ENCODE measurements at places on chromosomes 3 and 15.
A peak's percentile ranks its signal among the peaks of the same experiment; 100 is the strongest.

- no peak for DNase-seq
These were observed 29.9 kb upstream of the NOX5 start for GRCh38 chr15:68984586-68984985.

GRCh38 chr15:71249986-71250385 lies 134.7 kb downstream of the THSD4 start:
- no peak for DNase-seq

- DNase-seq: no peak
These were observed 45.8 kb downstream of the CDC25A start for GRCh38 chr3:48142316-48142870.

GRCh38 chr3:172595664-172596393 lies 72.6 kb upstream of the TNFSF10 start:
- DNase-seq: peak; percentile 78

DNA sequence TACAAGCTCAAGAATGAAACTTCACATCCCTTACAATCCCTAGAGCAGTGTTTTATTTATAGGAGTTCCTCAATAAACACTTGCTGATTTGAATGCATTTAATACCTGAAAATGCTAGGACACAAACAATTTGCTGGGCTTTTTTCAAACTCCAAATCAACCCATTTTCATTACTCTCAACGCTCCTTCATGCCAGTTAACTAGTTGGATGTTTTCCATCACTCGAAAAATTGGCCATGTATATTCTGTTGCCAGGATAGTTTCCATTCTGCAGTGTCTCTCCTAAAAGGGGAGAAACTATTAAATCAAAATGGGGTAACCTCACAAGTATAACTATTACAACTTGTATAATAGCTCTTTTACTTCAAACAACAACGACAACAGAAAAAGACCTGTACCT lies 1.2 kb downstream of the GBE1 start:
- DNase-seq: peak; percentile 10

- DNase-seq: no peak
These were observed 381.8 kb upstream of the EPHA3 start for GRCh38 chr3:88725440-88726165.

DNA sequence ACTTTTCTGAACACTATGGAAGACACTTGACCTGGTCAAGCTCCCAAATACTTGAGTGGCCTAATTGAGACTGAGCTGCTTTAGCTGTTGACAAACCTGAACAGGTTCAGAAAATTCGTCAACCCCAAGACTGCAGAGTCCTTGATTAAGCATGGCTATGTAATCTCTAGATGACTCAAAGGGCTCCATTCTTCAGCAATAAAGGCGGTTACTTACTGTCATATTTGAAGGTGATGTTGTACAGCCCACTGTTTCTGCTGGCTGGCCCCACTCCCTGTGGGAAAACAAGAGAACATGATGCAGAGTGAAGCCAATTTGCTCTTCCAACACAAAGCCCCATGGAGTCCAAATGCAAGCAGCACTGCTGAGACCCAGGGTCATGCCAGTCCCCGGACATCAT lies 45.1 kb downstream of the IL17RD start:
- DNase-seq: no peak

- peak; percentile 48 for DNase-seq
These were observed 215.6 kb upstream of the UMPS start for GRCh38 chr3:124514683-124515082.

GRCh38 chr15:70280781-70281180 lies 183.1 kb upstream of the TLE3 start:
- no peak for DNase-seq

DNA sequence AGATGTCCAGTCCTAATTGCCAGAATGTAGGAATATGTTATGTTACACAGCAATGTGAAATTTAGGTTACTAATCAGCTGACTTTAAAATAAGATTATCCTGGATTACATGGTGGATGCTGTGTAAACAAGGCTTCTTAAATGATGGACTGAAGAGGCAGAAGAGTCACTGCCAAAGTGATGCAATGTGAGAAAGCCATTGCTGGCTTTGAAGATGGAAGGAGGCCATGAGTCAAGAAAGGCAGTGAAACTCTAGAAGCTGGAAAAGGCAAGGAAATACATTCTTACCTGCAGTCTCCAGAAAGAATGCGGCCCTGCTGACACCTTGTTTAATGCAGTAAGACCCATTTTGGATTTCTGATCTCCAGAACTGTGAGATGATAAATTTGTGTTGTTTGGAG lies 179.1 kb upstream of the ZPLD1 start:
- DNase-seq: no peak

DNA sequence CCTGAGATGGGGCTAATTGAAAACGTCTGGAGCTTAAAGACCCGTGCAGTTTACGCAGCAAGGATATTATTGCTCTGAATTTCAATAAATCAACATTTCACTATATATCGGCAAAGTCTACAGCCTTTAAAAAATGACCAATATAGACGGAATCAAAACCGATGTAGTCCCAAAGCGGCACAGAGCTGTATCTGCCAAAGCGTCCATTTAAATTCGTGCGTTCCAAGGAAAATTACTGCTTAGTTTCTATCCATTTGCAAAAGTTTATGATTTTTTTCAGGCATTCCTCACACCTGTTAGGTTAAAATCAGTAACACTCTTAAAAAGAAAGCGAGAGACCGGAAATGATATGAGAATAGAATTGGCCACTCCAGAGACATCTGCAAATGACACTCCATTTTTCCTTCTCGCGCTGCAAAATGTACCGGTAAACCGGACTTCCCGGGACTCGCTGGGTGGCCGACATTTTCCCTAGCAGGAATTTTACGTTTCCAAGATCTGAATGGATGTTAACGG lies 777 bp upstream of the EIF4A2 start:
- DNase-seq: peak; percentile 54

GRCh38 chr3:113094337-113095221 lies 103.8 kb downstream of the GTPBP8 start:
- DNase-seq: no peak

GRCh38 chr3:185087419-185087818 lies 65.4 kb downstream of the C3orf70 start:
- no peak for DNase-seq

DNA sequence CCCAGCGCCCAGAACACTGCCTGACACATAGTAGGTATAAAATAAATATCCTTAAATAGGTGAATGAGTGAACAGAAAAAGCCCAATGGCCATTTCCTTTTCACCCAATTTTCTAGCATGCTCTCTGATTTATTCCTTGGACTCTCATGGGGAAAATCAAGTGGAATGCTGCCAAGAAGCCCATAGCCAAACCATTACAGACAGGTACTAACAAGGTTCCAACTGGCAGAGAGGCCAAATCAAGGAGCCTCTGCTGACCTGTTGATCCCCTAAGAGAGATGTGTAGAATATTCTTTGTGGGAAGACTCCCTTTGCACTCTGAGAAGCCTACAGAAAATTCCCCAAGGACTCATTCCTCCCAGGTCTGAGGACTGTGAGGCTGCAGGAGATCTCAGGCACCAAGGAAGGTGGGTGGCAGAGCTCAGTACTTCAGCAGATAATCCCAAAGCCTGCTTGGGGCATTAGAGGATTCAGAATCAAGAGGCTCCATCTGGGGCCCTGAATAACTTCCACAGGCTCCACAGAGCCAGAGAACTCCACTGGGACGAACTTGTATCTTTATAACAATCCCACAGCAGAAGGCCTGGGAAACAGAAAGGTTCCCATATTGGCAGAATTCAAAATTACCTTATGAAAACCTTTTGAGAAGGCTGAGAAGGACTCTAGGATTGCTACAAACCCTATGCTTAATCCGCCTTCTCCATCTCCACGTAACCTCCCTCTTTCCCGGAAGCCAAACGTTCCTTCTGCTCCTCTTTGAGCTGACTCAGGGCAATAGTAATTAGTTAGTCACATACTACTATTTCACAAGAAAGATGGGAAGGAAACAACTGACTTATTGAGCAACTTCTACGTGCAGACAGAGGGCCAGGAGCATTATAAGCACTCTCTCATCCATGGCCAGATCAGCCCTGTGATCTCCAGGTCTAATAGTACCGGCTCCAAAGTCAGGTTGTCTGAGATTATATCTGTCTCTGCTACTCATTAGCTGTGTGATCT lies 34.5 kb downstream of the PRICKLE2 start:
- DNase-seq: no peak

- DNase-seq: no peak
These were observed 684.6 kb upstream of the NR2F2 start for GRCh38 chr15:95645791-95646338.

GRCh38 chr15:70561885-70562284 lies 201.5 kb downstream of the UACA start:
- DNase-seq: no peak

GRCh38 chr3:166721466-166721865 lies 658.6 kb downstream of the ZBBX start:
- DNase-seq: no peak

DNA sequence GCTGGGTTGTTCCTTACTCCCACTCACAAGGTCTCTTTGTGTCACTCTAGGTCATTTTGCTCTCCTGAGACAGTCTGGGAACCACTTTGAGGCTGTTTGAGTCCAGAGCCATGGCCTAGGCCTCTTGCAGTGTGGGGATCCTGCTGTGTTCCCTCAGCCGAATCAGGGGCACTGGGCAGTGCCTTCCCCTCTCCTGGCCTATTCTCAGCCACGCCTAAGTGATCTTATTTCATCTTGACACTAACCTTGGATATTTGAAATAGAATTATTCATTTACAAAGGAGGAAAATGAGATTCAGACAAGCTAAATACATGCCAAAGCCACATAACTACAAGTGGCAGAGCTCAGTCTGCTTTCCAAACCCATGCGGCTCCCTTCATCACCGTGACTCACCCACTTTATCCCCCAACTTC lies 557.2 kb upstream of the TBL1XR1 start:
- DNase-seq: no peak

DNA sequence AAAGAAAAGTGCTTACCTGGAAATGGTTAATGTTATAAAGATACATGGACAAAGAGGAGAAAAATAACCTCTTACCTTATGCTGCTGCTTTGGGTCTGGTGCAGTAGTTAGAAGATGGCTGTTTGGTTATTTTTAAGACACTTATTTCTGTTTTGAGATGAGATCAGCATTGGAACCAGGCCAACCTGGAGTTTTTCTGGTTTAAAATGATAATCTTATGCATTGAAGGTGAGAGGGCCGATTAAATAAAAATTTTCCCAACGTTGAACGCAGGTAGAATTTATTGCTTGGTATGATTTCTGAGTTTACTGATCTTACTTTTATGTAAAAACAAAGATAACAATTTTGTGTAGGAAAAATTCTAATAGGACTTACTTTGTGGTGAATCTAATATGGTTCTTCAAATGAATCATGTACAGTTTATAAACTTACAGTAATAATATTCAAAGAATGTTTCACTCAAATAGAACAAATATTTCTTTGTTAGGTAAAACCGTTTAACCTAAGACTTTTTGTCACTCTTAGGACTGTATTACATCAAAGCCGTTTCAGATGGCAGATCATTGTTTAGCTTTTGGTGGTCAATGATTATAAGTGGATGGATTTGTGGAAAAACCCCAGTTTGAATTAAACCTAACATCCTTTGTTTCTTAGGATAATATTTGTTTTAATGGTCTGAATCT lies 14.9 kb downstream of the UBE2E2 start:
- DNase-seq: peak; percentile 54

DNA sequence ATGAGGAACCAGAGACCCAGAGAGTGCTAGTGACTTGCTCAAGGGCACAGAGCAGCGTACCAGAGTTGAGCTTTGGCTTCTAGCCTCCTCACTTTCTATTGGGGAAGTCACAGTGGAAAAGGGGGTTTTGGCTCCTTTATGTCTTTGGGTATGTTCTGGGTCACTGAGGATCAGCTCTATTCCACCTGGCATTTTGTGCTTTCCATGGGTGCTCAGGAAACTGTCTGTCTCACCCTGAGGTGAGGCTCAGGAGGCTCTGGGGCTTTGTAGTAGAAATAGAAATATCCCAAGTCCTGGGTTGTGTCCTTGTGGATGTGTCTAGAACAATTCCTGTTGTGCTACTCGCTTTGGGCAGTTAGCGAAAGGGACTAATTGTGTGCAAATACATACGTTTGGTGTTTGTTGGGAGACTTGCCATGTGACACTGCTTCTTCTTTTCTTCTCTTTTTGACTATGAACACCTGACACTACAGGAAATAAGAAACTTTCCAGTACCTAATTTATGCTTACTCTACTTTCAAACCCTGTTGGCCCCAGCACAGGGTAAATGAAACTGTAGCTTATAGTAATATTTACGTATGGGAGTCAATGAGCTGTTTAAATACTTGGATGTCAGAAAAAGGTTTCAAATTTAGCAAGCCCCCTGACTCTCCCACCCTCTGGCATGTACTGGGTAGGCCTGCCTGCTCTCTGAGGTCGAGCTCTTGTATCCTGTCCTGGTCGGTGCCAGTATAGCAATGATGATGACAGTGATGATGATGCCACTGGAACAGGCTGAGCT lies 35.6 kb downstream of the SMAD3 start:
- no peak for DNase-seq

All from ACHN (cell line).